ENCODE measurements at places on chromosomes 2 and 18. TPM values are rescaled to one million over a fixed set of nuclear protein-coding genes. Genes with fewer than 3 reads are reported as not detected.

BOK gene
- 61.2 TPM for total RNA-seq

CHRND gene
- not detected for total RNA-seq

STARD6 gene
- not detected for total RNA-seq

GALNT3 gene
- 7.9 TPM for total RNA-seq

LOXHD1 gene
- not detected for total RNA-seq

GALNT14 gene
- total RNA-seq = 0.21 TPM

SERPINB11 gene
- not detected for total RNA-seq

ALPP gene
- not detected for total RNA-seq

MAP3K19 gene
- not detected for total RNA-seq

GMCL1 gene
- total RNA-seq = 20.1 TPM

RIT2 gene
- not detected for total RNA-seq

AKAIN1 gene
- total RNA-seq = not detected

CFAP65 gene
- not detected for total RNA-seq

IL36RN gene
- not detected for total RNA-seq

TCF23 gene
- total RNA-seq = not detected

BABAM2 gene
- total RNA-seq = 45.2 TPM

PLCL1 gene
- 7.8 TPM for total RNA-seq

NCL gene
- total RNA-seq = 155 TPM

GORASP2 gene
- 22.9 TPM for total RNA-seq

GCG gene
- total RNA-seq = 1.8 TPM

APCDD1 gene
- 81.8 TPM for total RNA-seq
